ENCODE measurements at places on chromosomes 2 and 18.

- no peak for DNase-seq
Measured at GRCh38 chr18:50009773-50010335, 185.1 kb downstream of the MYO5B start.

DNA sequence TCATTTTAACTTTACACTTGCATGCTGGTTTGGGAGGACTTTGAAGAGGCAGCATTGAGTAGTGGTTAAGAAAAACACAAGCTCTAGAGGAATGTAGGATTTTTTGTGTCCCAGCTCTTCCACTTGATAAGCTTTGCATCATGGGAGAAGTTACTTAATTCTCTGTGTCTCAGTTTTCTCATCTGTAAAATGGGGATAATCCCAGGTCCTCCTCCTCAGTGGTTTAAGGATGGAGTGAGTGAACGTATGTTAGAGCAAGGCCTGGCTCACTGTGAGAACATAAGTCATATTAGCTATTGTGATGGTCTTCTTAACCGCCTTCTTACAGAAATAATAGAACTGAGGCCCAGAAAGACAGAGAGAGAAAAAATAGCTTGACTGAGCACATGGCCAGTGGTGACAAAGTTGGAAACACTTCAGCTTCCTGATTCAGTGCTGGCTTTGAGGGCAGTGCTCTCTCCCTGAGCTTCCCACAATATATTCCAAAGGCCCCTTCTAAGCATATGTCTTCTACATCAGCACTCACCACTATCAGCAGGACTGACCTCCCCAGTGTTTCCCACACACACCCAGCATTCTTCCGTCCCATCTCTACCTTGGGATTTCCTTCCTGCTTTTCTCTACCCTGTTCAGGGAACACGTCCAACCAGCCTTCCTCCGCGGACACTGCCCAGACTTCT is 214.9 kb upstream of the TNP1 start:
- no peak for DNase-seq

GRCh38 chr2:172370821-172371455 is 56.4 kb upstream of the ITGA6 start:
- no peak for DNase-seq

GRCh38 chr18:38241216-38241615 is 675.6 kb upstream of the CELF4 start:
- no peak for DNase-seq

DNA sequence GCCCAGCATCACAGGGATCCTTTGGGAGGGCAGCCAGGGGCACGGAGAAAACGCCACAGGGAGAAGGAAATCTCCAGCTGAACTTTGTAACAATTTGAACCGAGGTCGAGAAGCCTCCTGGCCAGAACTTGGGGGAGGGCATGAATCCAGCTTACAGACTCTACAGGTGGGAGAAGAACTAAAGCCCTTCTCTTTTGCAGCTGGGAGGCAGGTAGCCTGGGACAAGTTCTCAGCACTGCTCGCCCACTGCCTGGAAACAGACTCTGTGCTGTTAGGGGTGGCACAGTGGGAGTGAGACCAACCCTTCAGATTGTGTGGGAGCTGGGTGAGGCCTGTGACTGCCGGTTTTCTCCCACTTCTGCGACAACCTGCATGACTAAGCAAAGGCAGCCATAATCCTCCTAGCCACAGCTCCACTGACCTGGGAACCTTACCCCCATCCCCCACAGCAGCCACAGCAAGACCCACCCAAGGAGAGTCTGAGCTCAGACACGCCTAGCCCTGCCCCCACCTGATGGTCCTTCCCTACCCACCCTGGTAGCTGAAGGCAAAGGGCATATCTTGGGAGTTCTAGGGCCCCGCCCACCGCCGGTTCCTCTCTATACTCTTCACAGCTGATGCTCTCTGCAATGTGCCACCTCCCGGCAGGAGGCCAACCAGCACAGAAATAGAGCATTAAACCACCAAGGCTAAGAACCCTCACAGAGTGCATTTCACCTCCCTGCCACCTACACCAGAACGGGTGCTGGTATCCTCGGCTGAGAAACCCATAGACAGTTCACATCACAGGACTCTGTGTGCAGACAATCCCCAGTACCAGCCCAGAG is 136.0 kb upstream of the SIX2 start:
- DNase-seq: no peak

DNA sequence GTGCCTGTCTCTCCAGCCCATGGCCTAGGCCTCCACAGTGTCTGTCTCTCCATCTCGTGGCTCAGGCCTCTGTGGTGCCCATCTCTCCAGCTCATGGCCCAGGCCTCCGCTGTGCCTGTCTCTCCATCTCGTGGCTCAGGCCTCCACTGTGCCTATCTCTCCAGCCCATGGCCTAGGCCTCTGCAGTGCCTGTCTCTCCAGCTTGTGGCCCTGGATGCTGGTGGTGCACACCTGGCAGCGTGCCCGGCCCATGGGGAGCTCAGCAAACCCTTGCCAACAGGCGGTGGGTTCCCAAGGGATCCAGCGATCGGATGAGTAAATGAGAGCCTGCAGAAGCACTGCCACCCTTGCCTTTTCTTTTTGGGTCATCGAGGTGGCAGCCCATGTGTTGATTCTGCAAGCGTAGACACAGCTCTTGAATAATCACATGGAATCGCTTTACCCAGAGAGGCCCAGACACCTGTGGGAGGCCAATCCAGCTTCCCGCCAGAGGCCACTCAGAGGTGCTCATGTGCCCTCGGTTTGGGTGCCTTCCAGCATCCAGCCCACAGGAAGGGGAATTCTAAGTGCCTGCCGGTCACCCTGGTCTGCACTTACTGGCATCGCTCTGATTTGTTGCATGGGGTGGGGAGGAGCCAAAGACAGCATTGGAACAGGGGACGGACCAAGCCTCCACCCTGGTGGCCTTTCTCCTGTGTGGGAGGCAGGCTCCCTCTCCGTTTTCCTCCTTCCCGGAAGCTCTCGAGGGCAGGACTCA is 101.8 kb upstream of the HDAC4 start:
- no peak for DNase-seq

- DNase-seq: no peak
Measured at GRCh38 chr2:138948070-138948539, 167.9 kb upstream of the NXPH2 start.

DNA sequence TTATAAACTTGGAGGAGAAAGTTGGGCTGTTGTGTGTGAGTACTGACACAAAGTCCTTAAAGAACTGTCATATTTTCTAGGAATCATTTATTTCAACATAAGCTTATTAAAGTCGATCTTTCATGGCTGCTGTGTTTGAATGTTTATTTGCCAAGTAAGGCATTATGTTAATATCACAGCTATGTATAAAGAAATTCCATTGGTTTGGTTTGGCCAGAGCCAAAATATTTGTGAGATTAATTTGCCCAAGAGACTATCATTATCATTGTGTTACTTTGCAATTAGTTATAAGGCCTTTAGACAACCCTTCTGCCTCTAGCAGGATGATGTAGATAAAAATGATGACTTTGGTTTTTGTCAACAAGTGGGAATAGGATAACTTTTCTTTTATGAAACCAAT is 240.6 kb upstream of the NT5C1B start:
- no peak for DNase-seq

DNA sequence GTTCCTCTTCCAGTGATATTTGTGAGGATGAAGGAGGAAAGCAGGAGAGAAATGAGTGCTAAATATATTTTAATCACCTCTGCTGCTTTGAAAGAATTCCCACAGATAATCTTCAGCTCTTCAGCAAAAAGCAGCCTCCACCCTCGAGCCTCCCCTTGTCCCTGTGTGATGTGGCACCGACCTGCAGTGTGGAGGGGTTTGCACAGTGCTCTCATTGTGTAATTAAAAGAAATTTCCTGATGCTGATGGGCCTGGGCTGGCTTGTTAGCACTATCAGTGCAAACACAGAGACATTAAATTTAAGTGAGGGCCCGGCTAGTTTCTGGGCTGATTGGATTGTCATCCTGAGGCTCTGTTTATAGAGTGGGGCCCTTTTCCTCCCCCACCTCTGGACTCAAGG is 53.4 kb downstream of the KIF5C start:
- DNase-seq: no peak

DNA sequence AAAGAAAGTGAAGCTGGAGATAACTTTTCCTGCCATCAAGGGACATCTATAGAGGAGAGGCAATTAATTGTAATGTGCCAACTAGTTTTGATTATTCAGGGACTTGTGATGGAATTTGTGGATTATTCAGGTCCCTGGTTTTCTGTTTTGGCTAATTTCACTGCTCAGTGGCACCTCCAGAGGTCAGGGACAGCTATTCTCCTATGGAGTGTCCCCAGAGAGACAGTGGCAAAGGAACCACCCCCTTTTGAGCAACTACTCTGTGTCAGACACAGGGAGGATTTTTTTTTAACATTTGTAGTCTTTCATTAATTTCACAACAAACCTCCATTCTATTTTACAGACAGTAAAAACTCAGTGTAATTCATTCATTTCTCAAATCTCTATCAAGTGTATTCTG is 206.0 kb upstream of the SPRED2 start:
- no peak for DNase-seq

DNA sequence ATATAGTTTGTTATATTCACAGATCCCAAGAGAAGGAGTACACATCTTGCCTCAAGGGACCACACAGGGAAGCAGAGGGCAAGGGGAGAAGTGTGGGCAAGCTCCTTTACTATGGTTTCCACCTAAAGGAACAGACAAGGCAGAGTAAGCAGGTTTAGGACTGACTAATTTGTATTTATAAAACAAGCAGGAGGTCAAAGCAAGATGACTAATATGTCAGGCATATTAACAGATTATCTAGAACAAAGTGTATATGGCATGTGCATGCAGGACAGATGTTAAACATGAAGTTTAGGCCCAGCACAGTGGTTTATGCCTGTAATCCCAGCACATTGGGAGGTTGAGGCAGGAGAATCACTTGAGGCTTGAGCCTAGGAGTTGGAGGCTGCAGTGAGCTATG is 3.7 kb upstream of the LRP2 start:
- DNase-seq: no peak

GRCh38 chr2:9207641-9208311 is 1.2 kb downstream of the ASAP2 start:
- DNase-seq: no peak

DNA sequence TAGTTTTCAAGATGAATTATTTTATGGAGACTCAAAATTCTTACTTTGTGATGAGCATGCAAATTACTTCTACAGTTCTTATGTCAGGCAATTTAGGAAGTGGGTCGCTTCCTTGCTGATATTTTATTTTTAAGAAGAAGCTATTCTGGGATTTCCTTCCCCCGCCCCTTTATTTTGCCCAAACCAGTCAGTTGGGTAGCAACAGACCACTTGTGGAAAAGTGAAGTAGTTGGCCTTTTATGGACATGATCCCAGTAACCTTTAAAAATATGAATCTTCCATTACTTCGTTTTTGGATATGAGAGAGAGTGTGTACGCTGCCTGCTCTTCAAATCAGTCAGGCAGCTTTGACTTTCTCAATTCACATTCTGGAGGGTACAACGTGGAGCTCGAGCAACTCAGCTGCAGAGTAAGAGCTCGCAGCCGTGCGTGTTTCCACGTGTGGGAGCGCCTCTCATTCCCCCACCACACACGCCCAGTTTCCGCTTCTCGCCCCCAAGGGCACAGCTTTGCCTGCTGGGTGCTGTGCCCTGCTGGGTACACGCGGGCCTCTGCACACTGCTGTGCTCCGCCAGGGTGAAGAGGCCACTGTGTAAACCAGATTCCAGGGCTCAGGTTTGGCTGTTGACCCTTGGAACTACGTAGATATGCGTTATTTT is 92.6 kb downstream of the ITGB1BP1 start:
- DNase-seq: no peak

GRCh38 chr2:20138696-20139095 is 86.2 kb downstream of the SDC1 start:
- DNase-seq: no peak

- DNase-seq: no peak
Measured at GRCh38 chr2:212726403-212726802, 187.8 kb upstream of the ERBB4 start.

DNA sequence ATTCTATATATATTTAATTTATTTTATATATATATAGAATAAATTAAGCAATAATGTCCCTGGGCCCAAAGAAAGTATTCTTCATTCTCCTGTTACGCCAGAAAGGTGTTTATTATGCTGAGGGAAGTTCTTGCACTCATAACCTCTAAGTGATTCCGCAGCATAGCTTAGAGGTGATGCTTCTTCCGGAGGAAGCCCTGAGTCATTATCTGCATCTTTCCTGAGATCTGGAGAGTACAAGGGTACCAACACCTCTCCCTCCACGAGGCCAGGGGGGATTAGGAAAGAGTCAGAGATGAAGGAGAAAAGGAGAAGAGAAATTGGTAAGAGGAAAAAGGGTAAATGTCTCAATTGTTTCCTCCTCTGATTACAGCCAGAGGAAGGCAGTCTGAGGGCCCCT is 43.1 kb upstream of the RTN4 start:
- no peak for DNase-seq

GRCh38 chr2:241959751-241960269 is 90.3 kb downstream of the RTP5 start:
- no peak for DNase-seq

DNA sequence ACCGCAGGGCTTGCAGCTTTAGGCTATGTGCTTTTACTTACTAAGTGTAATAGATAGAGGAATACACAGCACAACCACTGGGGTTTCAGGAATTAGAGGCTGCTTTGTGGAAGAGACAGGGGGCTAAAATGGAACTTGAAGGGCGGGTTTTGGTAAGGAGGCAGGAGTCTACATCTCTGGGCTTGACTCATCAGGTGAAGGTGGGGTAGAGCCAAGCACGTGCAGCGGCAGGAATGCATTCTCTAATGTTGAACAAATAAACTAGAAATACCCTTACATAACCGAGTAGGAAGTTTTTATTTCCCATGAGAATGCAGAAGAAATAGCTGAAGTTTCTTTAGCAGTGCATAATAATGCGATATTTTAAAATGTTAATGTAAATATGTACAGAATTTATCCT is 673.8 kb upstream of the SALL3 start:
- no peak for DNase-seq

DNA sequence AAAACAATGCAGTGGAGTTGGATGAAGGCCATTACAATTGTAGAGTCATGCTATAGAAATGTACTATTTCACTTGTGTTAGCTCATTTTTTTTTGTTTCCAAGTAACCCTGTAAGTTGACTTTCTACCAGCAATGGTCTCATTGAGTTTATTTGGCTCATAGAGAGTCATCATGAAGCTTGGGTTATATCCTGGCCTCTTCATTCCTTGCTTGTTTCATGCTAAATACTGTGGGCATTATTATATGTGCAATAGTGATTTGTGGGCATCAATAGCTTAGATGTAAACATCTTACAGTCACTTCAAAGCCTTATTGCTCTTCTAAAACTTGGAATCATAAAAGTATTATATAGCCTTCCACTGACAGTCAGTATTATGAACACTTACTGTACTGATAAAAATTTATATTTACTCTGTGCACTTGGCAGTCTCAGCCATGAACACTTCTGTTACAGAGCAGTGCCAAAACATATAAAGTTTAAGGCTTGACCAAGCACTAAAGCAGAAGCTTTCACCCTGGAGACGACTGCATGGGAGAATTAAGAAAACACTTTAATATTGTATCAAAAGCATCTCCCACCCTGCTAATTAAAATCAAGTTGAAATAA is 751.2 kb downstream of the SATB2 start:
- no peak for DNase-seq
